Activated CD4-positive, alpha-beta T cell treated with anti-CD3 and anti-CD28 coated beads, Interleukin-2, amount 50 U/mL, for 24 hours (primary cell): ENCODE measurements at places on chromosomes 3 and 15.

GRCh38 chr15:39610665-39611064, 29.8 kb downstream of the THBS1 start:
- no peak for DNase-seq

DNA sequence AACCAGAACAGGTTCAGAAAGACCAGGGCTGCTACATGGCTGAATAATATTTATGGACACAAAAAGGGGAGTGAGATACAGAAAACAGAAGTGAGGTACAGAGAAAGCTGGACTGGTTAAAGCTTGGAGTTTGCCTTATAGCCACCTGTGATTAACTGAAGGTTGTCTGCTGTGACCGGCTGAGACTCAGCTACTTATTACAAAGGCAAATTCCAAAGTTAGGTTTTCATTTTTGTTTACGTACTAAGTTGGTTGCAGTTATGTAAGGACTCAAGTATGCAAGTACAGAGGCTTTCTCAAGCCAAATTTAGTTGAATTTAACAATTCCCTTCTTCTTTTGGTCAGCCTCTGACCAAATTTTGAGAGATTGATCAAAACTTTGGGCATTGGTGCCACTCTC, 264.6 kb downstream of the THSD4 start:
- DNase-seq, result no peak

- no peak for DNase-seq
These were observed 240.1 kb upstream of the ZNF385D start for GRCh38 chr3:21991061-21991460.

DNA sequence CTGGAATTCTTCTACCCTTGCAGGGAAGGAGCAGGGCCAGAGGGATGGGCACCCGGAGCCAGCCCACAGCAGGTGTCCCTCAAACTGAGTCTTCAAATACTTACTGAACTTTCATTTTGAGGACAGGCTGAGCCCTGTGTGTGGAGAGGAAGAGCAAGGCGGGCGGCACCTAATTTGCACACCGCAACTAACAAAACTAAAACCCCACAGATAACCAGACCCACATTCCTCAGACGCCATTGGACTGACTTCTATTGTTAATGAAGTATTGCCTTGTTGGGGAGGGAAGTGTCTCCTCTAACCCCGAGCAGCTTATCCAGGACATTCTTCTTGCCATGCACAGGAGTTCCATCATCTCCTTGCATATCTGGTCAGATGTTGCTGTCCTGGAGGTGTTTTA, 105.2 kb upstream of the NR2E3 start:
- no peak for DNase-seq

DNA sequence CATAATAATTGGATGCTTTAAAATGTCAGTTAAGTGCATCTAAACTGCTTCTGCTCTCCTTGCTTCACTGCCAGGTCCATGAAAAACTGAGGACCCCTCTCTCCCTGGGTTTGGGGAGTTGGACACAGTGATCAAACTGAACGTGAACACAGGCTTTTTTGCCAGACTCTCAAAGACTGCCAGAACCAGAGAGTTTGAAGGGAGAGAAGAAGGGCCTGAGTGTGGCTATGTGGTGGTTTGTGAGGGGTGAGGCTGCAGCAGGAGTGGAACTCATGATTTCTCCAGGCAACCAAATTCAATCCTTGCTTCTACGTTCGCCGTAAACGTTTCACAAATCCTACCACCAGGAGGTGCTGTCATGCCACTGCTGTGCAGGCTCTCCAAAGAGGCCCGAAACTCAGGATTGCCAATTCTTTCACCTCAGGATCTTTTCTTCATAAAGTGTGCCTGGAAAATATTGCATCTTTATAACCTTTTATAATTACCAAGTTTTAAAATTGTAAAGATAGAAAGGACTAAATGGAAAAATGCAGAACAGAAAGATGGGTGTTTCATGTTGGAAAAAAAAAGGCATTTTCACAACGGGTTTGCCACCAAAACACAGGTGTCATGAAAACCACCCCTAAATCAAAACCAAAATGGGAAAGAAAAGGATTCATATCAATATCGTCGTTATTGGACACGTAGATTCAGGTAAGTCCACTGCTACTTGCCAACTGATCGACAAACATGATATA, 19.7 kb downstream of the TM4SF4 start:
- DNase-seq, result no peak

DNA sequence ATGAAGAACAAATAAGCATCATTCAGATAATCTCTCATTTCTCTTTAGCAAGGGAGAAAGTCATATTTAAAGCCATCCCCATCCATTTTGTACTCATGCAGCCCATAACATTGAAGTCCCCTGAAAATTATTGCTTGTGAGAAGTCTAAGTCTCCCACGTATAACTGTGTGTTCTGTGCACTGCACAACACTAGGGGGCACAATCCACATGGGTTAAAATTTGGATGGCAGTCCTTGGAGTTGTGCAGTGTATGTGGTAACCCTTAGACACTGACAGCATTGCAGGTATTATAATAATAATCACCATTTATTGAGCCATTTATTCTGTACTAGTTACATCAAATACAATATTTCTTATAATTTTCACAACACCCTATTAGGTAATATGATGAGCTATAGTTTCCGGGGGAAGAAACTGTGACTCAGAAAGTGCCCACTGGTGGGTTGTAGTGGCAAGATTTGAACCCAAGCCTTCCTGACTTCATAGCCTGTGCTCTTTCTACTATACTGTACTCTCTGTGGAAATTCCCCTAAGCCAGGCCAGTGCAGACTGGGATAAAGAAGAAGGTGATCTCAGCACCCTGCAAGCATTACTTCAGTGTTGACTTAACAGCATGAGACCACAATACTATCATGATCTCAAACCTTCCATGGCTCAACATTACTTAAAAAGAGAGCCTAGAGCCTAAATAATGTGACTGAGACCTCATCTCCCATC, 15.7 kb downstream of the KCNAB1 start:
- no peak for DNase-seq

GRCh38 chr3:28672406-28672805, 323.8 kb upstream of the AZI2 start:
- no peak for DNase-seq

GRCh38 chr3:150751781-150752263, 11.1 kb downstream of the SIAH2 start:
- no peak for DNase-seq

DNA sequence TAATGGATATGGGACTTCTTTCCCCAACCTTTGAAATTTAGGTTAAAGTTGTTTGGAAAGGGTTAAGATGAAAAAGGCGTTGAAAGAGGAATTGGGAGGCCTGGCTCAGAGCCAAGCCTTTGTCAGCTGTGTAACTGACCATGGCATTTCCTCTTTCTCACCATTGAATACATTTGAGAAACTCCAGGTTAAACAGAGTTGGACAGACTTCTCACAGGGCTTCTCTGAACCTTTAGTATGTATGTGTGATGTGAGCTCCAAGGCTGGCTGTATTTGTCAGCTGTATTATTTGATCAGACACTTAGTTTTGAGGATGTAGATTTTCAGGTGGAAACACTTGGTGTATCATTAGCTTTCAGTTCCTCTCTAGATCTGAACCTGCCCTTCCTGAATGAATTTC, 136.4 kb upstream of the GOLGA6L4 start:
- no peak for DNase-seq

DNA sequence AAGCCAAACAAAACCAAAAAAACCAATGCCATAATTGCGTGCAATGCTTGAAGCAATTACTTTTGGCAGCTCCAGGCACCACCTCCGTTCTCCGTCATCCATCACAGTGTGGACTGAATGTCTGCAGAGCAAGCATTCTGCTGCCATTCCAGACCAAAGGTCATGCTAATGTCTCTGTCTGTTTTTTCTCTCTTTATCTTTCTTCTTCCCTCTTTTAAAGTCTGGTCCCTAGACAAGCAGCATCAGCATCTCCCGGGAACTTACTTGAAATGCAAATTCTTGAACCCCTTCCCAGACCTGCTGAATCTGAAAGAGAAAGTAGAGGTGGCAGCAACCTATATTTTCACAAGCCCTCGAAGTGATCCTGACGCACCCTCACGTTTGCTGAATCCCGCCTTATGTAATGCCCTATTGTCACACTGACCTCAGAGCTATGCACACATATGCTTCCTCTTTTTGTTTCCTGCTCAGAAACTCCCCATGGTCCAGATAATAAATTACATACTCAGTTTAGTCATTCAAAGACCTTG, 297.3 kb upstream of the PROK2 start:
- DNase-seq, result no peak

DNA sequence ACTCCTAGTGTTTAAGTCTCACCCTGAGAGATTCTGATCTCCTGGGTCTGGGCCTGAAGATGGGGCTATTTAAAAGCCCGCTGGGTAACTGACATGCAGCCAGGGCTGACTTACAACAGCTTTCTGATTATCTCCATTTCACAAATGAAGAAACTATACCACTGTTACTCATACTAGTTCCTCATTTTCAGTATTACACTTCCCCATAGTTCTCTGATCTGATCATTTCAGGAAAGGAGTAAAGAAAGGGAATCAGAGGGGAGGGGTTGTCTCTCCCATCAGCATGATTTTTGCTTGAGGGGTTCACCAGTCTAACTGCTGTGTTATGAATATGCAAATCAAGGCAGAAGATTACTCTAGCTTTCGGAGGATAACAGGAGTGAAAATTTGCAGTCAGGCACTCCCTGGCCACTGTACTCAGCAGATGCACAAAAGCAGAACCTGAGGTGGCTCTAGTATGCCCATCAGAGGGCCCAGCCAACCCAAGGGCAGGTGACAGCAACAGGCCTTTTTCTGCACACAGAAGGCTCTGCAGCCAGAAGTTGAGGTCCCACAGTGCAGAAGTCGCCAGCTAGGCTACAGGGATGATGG, 59.4 kb downstream of the DAPK2 start:
- DNase-seq, result no peak

- DNase-seq, result no peak
These were observed 77.0 kb upstream of the HEG1 start for GRCh38 chr3:125132815-125133214.

DNA sequence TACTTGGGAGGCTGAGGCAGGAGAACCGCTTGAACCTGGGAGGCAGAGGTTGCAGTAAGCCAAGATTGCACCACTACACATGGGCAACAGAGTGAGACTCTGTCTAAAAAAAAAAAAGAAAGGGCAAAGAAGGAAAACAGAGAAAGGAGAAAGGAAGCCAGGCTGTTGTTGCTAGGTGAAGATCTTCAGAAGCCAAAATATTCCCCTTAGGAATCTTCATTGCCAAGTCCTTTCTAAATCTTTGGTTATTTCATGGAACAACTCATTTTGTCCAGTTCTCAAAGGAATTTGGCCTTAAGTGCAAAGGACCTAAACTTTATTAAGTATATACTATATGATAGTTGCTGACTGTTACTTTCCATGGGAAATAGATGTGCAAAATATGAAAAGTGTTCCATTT, 59.2 kb upstream of the OSBPL11 start:
- no peak for DNase-seq

DNA sequence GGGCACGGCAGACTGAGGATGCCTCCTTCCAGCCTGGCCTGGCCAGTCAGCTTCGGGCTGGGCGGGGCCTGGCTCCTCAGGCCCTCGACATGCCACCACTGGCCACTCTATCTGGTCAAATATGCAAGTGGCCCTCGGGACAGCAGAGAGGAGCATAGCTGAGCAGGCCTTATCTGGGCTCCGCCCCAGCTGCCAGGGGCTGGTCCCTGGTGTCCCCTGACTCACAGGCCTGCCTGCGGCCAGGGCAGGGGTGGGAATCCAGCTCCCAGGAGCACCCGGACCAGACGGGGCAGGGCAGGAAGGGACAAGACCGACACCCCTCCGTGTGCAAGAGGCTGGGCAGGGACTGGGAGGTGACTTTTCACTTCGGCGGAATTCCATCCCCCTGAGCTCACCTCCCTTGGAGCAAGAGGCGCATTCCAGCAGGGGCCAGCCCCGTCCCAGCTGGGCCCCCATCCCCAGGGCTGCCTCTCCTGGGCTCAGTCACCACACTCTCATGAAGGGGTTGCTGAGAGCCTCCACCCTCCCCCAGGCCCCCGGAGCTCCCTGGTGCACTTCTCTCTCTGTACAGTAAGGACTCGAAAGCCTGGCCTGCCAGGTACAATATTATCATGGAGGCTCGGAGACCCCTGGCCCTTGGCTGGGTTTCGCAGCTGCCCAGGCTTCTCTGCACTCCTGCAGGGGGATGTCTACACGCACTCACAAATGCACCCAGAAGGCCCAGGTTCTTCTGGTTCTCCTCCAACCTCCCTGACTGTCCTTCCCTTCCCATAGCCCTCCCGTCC, 29.5 kb downstream of the WNT7A start:
- no peak for DNase-seq
